ENCODE measurements at places on chromosomes 13 and 19.

- no peak for DNase-seq
These were observed 13.5 kb downstream of the ERICH4 start for GRCh38 chr19:41456342-41456918.

DNA sequence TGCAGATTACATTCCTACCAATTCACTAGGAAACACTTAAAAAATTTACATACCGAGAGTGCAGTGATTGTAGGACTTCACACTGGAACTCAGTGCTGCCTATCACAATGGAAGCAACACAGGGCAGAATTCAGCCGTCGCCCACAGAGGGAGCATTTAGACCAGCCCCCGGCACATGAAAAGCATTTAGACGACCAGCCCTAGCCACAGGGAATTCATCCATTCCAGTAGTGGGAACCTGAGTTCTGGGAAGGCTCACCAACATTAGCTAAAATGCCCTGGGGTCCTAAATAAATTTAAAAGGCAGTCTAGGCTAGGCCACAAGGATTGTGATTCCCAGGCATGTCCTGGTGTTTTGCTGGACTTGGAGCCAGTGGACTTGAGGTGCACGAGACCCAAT, 155.2 kb downstream of the LIG4 start:
- DNase-seq, result no peak

DNA sequence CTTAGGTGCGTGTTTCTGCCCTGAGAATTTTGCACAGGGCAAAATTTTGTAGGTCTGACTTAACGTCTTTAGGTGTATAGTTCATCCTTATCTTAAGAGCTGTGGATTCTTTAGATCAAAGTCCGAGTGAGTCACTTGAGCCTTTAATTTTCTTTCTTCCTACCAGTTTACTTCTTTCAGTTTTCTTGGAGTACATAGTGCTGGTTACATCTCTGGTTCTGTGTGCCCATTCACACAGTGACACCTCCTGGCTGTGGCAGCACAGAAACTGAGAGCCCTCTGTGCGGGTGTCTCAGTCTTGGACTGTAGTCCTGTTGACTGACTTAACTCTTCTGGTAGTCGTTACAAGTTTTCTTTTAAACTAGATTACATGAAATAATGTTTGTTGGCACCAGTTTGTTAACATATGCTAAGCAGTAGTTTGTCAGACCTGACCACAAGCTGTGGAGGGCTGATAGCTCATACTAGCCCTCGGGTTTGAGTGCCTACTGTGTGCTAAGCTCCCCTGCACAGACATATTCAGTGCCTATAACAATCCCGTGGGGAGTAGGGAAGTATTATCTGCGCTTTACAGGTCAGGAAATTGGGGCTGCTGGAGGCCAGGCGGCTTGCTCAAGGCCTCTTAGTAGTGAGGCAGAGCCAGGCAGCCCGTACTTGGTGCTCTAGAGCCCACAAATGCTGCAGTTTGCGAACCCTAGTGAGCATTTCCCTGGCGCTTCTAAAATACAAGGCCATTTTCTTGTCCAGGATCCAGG, 1.6 kb downstream of the GATAD2A start:
- no peak for DNase-seq

GRCh38 chr13:67043901-67044300, 186.2 kb downstream of the PCDH9 start:
- DNase-seq, result no peak

GRCh38 chr13:97758317-97758716, 195.2 kb upstream of the IPO5 start:
- no peak for DNase-seq

- DNase-seq, result peak; percentile 31
These were observed 5.9 kb downstream of the GAMT start for GRCh38 chr19:1395194-1396018.

- no peak for DNase-seq
These were observed 36.7 kb upstream of the STK24 start for GRCh38 chr13:98613591-98613990.

DNA sequence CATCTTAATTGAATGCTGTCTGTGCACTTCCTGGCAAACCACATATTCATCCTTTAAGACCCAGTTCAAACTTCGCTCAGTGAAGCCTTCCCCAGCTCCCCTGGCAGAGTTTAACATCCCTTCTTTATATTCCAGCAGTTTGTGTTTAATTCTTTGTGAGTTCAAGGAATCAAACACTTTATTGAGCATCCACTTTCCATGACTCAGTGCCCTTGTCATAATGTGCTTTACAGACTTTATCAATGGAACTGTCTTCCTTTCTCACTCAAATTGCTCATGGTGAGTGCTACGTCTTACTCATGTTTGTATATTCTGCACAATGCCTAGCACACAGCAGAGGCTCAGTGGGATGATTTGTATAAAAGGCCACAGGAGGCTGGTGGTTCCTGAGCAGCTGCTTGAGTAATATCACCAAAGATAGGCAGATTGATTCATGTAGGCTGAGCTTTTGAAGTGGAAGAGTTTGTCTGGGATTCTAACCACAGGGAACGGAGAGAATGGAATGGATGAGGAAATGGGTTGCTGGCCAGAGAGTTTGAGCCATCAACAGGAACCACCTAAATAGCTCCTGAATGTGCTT, 44.2 kb downstream of the SERTM1 start:
- no peak for DNase-seq

- no peak for DNase-seq
These were observed 1255.1 kb downstream of the SLITRK1 start for GRCh38 chr13:82627183-82627582.

- DNase-seq, result no peak
These were observed 149.1 kb upstream of the STARD13 start for GRCh38 chr13:33434676-33435075.
